ENCODE measurements at places on chromosomes 3 and 15.

- no peak for DNase-seq
Observed at GRCh38 chr15:82934100-82934880, 18.2 kb downstream of the HOMER2 start.

GRCh38 chr3:4765212-4765611 is 214.0 kb upstream of the BHLHE40 start:
- no peak for DNase-seq

DNA sequence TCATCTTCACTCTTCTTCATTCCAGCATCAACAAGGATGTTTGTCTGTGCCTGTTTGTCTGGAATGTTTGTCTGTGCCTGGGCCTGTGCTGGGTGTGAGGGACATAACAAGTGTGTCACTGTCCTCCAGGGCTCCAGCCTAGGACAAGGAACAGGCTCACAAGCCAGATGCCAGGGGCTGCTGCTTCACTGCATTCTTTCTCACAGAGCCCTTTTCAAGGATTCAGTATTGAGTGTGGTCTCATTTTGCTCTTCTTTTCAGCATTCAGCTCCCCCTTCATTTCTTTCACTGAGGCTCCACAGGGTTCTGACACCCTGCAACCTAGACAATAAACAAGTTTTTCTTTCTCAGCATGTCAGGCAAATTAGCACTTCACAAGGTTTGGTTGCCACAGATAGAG is 43.6 kb upstream of the KY start:
- no peak for DNase-seq

GRCh38 chr3:24470277-24470676 is 24.4 kb downstream of the THRB start:
- no peak for DNase-seq

DNA sequence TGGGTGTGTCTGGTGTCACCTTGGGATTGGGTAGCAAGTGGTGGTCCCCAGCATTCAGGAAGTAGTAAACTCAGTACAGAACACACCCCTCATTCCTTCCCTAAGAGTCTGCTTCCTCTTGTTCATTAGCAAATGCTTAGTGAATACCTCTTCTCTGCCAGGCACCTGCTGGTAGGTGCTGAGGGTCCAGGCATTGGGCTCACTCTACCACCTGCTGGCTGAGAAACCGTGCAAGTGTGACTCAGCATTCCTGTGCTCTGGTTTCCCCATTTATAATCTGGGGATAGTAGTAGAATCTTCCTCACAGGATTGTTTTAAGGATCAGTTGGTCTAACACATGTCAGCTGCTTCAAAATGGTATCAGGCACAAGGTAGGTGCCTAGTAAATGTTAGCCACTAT is 4.8 kb downstream of the SHF start:
- DNase-seq: no peak

DNA sequence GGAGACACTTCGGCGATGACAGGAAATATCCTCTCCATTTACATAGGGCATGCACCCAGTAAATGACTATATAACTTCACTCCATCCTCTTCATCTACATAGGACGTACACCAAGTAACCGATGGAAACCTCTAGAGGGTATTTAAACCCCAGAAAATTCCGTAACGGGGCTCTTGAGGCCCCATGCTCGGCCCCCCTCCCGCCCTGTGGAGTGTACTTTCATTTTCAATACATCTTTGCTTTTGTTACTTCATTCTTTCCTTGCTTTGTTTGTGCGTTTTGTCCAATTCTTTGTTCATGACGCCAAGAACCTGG is 7.5 kb upstream of the FAM107A start:
- DNase-seq: no peak

DNA sequence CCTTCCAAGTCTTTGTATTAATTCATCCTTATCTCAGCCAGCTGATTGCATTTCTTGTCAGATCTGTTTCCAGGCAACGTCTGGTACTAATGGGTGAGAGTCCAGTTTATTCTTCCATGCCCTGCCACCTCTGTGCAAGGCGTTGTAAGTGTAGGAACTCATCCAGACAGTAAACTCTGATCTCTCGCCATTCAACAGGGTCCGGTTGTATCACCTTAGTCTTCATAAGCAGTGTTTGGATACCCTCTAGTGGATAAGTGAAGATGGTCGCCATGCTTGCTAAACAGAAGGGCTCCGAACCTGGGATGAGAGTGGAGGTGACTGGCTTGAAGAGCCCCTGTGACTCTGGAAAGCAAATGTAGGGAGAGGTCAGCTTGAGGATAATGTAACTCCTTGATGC is 51.6 kb upstream of the CMTM7 start:
- peak; percentile 54 for DNase-seq

- no peak for DNase-seq
Observed at GRCh38 chr3:74531491-74531890, 83.0 kb downstream of the CNTN3 start.

- DNase-seq: no peak
Observed at GRCh38 chr3:56976651-56977560, 83.6 kb upstream of the SPATA12 start.

GRCh38 chr3:189458528-189458927 is 172.7 kb upstream of the TP63 start:
- no peak for DNase-seq

GRCh38 chr15:73596174-73596573 is 37.0 kb downstream of the NPTN start:
- no peak for DNase-seq

DNA sequence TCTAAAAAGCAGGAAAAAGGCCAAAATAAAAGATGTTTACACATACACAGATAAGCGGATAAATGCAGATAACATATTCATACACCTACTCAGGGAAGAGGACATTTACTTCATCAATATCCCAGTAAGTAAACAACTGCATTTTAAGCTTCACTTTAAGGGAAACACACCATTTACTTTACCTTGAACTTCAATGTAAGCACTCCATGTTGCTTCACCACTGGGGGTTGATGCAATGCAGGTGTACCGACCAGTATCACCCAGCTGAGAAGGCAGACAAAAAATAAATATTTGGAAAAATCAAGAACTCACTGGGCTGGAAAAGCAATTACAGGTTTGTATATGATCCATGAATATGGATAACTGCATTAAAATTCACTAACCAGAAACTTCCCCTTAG is 1099.5 kb downstream of the ROBO1 start:
- DNase-seq: no peak

- DNase-seq: no peak
Observed at GRCh38 chr15:63070681-63071129, 28.2 kb downstream of the TPM1 start.

DNA sequence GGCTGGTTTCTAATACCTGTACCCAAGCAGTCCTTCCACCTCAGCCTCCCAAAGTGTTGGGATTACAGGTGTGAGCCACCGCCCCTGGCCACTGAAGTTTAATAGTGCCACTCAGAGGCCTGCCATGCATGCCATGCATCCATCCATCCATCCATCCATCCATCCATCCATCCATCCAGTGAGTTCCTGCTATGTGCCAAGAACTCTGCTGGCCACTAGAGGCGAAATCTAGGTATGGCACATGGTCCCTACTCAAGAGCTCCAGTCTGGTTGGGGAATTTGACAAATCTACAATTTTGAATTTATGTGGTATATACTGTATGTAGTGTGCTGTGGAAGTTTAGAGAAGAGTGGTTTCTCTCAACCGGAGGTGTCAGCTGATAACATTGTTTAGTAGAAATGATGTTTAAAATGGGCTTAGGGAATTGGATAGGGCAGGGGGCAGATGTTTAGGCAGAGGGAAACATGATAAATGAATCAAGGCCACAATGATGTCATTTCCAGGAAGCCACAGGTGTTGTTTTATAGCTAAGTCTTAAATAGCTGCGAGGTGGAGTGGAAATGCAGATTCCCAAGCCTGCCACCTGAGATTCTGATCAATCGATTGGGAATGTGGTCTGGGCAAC is 384.4 kb upstream of the C2CD4B start:
- DNase-seq: peak; percentile 34

DNA sequence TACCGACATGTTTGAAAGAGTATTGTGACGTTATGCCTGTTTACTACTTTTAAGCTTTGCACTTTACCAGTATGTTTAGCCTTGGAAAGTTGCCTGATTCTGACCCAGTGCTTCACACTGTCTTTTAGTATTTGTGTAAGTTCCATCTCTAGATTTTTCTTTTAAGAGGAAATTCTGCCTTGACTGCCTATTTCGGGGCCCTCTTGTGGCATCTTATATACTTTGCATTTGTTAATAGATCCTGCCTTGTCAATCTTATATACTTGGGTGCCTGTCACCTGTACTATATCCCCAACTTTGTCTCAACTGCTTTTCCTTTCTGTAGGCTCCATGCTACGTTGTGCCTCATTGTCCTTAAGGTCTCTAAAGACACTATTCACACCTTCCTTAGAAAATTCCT is 244.6 kb downstream of the STXBP5L start:
- peak; percentile 73 for DNase-seq

GRCh38 chr3:194740859-194741491 is 55.3 kb downstream of the FAM43A start:
- DNase-seq: no peak

- DNase-seq: peak; percentile 96
Observed at GRCh38 chr3:27368831-27369607, at the start of gene NEK10. TSS of gene NEK10 (minus strand) at chr3:27369383. CDS start at chr3:27352882, 16,501 bp downstream.

- DNase-seq: no peak
Observed at GRCh38 chr3:42683875-42684598, 1.3 kb upstream of the KLHL40 start.

- DNase-seq: no peak
Observed at GRCh38 chr15:39273717-39274411, 307.0 kb upstream of the THBS1 start.

DNA sequence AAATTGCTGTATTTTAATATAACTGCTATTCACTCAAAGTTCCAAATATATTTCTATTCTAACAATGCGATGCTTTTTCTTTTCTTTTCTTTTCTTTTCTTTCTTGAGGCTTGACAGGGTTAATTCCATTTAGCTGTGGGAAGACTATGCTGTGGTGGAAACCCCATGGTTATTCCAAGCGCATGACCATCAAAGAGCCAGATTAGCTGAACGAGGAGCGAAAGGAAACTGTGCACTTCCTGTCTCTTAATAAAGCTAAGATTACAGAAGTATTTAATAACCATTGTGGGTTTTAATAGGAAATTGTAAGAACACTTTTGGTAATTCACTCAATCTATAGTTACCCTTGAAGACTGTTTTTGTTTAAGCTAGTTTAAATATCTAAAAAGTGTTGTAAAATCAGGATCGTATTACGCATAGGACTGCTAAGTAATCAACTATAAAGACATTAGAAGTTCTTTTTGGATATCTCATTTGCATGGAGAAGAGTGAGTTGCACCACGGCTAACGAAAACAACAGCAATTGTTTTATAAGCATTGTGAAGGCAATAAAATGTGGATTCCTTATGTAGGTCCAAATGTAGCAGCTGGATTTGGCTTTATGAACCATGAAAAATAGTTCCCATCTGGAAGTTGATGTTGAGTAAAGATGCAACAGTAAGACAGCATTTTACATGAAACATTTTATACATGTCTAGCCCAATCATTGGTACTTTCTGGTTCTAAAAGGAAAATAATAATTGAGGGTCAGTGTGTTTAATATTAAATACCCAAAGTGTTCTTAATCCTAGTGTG is 105.4 kb downstream of the ZIC1 start:
- DNase-seq: peak; percentile 5

DNA sequence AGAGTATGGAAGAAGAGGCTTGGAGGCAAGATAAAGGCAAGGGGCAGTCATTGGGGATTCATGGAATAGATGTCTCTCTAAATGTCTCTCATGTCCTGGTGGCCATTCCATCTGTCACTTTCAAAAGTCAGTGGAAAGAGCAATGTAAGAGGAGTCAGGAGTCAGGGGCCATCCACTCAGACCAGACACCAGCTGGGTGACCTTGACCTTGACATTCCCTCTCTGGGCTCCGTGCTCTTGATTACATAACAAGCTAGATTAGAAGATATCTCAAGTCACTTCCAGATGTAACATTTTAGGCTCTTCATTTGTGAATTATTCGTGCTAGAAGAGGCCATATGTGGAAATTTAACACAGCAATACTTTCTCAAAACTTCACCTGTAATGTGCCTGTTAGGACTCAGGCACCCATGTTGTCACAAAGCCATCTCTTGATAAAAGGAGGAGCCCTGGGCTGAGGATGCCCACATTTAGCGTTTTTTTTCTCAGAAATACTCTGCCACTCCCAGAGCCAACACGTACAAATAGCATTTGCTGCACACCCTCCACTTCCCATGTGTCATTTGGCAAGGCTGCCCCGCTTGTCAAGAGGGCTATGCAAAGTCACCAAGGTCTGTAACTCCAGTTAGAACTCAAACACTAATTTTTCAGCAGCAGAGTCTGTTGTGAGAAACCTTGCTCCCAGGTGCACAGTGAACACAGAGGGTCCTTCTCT is 321.7 kb downstream of the RORA start:
- DNase-seq: no peak

DNA sequence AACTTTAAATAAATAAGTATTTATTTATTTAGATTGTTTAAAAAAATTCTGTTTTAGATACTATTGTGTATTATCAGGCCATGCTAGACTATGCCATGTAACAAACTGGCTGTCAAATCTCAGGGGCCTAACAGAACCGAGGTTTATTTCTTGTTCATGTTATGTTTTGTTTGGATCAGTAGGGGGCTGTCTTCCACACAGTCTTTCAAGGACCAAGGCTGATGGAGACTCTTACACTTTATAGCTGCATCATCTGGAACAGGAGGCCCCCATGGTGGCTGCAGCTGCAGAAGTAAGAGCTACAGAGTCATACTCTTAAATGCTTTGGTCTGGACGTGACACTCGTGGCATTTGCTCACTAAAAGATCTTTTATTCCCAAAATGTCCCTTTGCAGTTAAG is 33.0 kb upstream of the ARL14 start:
- no peak for DNase-seq

DNA sequence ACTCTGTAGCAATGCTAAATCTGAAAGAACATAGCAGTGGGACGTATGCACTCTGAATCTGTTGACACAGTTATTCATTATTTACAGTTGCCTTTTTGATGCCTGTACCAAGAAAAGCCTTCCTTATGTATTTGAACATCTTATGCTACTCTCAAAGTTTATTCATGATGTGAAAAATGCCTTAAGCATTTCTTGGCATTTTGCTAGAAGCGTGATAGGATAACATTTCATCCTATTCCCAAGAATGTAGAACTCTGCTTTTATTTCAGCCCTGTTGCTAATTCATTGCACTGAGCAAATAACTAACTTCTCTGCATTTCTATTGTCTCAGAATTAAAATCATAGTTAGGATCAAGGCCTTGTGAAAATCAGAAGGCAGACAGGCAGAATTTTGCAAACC is 105.5 kb downstream of the STRIT1 start:
- no peak for DNase-seq

DNA sequence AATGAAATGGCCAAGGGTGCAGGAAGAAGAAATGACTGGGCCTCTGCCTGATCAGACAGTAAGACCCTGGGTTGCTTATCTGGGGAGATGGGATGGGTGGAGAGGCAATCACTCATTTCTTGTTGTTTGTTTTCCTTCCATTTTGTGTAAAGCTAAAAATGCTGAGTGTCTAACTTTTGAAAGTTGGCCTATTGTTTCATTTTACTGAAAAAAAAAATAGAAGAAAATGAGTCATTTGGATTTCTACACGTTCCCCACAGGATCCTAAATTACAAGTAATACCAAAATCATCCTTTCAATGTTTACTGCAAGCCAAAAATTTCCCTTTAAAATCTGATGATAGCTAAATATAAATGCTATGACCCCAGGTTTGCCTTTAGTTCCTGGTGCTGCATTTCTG is 30.6 kb downstream of the PTX3 start:
- no peak for DNase-seq
